Right forelimb (tissue), 1 donor: ENCODE measurements at places on chromosomes 4 and X.

GRCh38 chrX:97691901-97692455, 808.3 kb downstream of the RPA4 start:
- no peak for DNase-seq

DNA sequence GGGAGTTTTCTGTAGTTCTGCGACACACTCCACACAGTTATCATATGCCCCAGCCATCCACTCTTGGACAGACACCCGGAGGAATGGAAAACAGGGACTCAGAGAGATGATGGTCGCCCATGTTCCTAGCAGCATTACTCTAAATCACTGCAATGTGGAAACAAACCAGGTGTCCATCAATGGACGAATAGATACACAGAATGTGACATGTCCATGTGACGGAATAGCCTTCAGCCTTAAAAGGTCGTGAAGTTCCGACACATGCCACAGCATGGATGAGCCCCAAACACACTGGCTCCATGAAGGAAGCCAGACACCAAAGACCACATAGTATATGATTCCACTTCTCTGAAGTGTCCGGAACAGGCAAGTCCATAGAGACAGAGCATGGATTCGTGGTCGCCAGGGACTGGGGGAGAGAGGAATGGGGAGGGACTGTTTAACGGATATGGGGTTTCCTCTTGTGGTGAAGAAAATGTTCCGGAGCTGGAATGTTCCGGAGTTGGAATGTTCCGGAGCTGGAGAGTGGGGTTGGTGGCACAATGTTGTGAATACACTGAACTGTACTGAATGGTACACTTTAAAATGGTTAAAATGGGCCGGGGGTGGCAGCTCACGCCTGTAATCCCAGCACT, 28.7 kb upstream of the AFAP1 start:
- DNase-seq = no peak

GRCh38 chr4:182492423-182492822, 249.2 kb downstream of the TENM3 start:
- no peak for DNase-seq

- peak; percentile 73 for DNase-seq
These were observed 628 bp downstream of the MXD4 start for GRCh38 chr4:2261110-2261852.

DNA sequence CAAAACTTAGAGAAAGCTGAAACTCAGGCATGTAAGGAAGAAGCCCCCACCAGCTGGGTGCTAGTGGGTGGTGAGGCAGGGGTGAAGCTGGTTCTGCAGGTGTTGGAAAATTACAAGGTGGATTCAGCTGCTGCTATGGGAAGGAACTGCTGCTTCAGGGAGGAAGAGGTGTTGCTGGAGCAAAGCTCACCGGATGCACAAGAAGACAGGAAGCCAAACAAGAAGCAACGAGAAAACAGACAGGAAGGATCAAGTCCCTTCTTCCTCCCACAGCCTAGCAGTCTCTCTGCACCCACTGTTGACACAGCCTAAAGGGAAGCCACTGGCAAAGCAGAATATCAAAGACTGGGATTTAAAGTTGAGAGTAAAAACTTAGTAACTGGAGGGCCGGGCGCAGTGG, 100.2 kb upstream of the JADE1 start:
- DNase-seq = no peak

DNA sequence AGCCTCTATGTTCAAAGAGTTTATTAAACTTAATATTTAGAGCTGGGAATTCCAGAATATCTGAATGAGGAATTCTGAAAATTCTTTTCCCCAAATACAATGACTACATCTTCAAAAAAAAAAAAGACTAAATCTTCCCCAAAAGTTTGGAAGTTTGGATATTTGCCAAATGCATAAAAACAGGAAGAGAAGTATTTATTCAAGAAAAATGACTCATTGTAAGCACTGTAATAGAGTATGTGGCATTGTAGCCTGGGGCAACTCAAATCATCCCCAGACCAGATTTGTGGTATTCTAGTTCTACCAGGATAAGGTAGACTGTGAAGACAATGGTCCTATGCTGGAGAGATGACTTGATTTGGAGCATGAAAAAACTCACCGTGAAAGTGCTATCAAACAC, 78.5 kb upstream of the PDHA2 start:
- DNase-seq = no peak

- DNase-seq = no peak
These were observed 57.2 kb upstream of the MAML3 start for GRCh38 chr4:140211161-140211560.

DNA sequence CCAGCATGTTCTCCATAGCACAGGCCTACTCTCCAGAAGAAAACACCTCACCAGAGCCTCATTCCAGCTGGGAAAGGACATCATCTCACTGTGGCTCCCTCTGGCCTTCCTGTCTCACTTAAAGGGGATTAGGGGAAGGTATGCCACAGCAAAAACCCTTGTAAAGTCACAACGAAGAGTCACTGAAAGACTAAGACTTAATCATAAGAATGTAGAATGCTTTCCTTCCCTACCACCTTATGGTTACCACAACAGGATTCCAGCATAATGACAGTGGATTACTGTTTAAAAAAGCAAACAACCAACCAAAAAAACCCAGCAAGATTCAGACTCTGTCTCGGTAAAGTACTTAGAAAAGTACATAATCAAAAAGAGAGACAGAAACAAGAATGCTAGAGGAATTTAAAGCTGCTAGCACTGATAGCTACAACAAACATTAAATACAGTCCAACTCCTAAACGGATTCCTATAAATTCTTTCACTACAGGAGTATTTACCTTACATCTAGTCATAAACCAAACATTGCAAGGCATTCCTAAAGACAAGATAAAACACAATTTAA, 75.1 kb downstream of the BANK1 start:
- no peak for DNase-seq

GRCh38 chr4:81257816-81258215, 42.8 kb upstream of the PRKG2 start:
- DNase-seq = no peak

- no peak for DNase-seq
These were observed 653 bp downstream of the PLA2G12A start for GRCh38 chr4:109729117-109729717.

- no peak for DNase-seq
These were observed 97.1 kb downstream of the ENOX2 start for GRCh38 chrX:130805903-130806302.

DNA sequence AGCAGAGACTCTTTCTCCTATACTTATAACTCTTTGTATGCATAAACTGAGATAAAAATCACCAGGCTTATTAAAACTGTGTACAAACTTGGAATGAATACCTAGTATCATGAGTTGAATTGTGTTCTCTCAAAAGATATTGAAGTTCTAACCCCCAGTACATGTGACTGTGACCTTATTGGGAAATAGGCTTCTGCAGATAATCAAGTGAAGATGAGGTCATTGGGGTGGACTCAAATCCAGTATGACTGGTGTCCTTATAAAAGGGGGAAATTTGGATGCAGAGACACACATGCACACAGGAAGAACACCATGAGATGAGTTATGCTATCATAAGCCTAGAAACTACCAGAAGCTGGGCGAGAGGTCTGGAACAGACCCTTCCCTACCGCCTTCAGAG, 26.2 kb downstream of the ZNF827 start:
- no peak for DNase-seq

DNA sequence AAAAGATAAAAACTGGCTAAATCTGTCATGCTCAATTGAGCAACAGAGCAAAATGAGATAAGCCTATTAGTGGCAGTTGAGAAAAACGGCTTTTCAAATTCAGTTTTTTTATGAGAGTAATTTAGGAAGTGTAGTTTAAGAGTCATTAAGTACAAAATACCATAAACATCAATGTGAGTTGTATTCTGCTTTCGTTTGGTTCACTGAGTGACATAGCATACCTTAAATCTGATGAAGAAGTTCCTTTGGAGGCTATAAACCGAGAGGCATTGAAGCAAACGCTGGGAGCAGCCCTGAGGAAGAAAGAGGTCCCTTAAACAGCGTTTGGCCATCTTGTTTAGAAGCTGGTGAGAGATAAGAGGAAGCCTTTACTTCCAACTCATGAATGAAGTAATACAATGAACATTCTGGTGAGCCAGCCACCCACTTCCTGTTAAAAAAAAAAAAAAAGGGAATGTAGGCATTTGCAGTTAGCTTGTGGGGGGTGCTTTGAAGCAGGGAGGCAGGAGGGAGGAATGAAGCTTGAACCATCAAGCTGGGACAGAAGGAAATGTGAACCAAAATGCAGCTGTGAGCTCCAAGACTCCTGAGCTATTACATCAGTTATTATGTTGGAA, 132.3 kb downstream of the ZNF330 start:
- DNase-seq = no peak

- DNase-seq = no peak
These were observed 4.5 kb downstream of the CRMP1 start for GRCh38 chr4:5888222-5889001.

GRCh38 chr4:123120473-123120872, 198.1 kb upstream of the NUDT6 start:
- DNase-seq = no peak

- DNase-seq = no peak
These were observed 205.7 kb downstream of the FAT4 start for GRCh38 chr4:125520258-125520990.
